DMS153 (cell line): ENCODE measurements at places on chromosomes 3 and 15.
A peak's percentile ranks its signal among the peaks of the same experiment; 100 is the strongest.

DNA sequence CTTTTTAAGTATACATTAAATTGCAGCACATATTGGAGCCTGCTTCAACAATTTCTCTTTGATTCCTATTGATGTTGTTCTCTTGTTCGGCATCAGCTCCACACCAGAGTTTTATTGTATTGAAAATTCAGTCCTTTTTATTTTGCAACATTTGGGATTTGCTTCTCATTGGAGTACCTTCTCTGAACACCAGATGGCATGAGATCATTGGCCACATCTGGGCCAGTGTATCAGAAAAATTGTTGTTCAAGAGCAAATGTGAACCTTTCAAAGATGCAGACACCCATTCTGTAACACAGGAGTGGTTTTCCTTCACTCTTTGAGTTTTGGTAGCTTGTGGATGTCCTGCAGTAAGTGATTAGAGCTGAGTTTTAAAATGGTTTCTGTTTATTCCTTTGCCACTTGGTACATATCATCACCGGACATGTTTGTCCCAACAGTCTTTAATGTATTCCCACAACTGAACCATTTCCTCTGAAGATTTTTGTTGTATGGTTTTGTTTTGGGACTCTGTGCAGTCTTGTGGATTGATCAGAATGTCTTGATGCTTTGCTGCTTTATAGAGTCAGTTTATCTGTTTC lies 96.1 kb downstream of the MCTP2 start:
- peak; percentile 11 for DNase-seq

- no peak for DNase-seq
Observed at GRCh38 chr3:194054540-194054939, 81.4 kb upstream of the HES1 start.

DNA sequence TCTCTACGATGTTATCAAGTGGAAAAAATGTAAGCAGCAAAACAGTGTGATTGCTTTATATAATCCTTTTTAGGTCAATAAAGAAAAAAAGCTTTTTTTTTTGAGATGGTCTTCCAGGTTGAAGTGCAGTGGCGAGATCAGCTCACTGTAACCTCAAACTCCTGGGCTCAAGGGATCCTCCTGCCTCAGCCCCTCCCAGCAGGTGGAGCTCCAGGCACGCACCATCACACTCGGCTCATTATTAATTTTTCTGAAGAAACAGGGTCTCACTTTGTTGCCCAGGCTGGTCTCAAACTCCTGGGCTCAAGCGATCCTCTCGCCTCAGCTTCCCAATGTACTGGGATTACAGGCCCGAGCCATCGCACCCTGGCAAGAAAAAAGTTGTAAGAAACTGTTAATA lies 17.3 kb downstream of the RNF168 start:
- DNase-seq: no peak

DNA sequence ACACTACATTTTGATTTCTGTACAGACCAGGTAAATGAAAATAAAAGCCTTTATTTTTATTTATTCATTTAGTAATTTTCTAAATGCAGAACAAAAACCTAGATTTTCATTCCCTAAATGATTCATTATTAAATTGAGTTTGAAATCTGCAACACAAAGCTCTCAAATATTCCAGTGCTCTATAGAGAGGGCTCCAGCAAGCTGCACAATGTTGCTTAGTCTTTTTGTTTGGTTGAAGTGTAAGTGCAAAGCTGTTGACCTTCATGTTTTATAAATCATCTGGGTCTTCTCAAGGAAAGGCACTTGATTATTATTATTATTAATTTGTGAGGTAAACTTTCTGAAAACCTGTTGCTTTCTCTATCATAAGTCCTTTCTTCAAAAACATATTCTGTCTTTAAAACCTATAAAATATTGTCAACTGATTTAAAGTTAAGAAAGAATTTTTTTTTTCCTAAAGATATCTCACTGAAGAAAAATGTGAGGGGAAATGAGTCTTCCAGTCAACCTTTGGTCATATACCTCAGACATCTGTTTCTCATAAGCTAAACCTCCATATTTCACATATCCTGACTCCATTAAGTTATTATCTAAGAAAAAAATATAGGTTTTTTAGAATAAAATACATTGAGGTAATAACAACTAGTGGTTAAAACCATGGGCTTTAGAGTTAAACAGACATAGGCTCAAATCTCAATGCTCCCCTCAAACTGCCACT lies 100.7 kb downstream of the ZIC4 start:
- DNase-seq: no peak

- no peak for DNase-seq
Observed at GRCh38 chr3:129327510-129327909, 48.8 kb downstream of the HMCES start.
